ENCODE measurements at places on chromosomes 11 and 22.

- no peak for DNase-seq
These were observed 231.5 kb downstream of the NXPE2 start for GRCh38 chr11:114909866-114910265.

- DNase-seq: no peak
These were observed 91.4 kb downstream of the CSNK2A3 start for GRCh38 chr11:11261629-11262028.

GRCh38 chr22:28779833-28780232 lies 7.3 kb downstream of the CCDC117 start:
- no peak for DNase-seq

DNA sequence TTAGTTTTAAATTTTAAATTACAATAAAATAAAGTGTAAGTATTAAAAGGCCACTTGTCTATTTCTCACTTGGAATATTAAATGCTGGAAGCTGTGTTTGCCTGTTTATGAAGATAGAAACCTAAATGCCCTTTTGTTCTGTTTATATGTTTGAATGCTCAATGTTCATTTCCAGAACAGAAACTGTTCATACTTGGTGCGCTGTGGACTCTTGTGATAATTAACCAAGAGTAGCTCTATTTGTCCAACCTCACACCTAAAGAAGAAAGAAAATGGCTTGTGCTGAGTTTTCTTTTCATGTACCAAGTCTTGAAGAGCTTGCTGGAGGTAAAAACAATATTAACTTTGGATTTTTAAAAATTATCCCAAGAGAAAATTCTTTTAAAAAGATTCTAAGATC lies 5.7 kb downstream of the C11orf54 start:
- DNase-seq: no peak

- no peak for DNase-seq
These were observed 195.1 kb downstream of the TBC1D22A start for GRCh38 chr22:46957521-46957920.

GRCh38 chr11:64372802-64373597 lies 14.0 kb downstream of the RPS6KA4 start:
- DNase-seq: peak; percentile 87

GRCh38 chr11:4063348-4063747 lies 31.3 kb upstream of the RRM1 start:
- no peak for DNase-seq

DNA sequence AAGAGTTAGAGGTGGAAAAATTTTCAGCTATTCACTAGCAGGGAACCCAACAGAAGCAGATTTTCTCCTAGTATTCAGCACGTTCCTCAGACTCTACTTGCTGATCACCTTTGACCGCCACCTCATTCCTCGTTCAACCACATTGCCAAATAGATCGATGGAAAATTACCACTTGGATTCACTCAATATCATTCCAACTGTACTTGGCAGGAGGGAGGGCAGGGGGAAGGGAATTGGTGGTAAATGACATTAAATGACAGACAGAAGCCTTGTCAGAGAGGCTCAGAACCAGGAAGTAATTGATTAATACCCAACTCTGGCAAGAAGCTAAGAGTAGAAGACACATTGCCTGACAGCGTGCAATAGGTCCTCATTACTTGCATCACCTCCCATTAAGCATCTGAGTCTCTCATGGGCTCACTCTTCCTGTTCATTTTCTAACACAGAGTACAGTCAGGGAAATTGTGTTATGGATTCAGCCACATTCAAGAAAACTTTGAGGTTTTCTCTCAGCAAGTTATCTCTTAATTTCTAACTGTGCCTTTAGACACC lies 240.5 kb upstream of the FAT3 start:
- no peak for DNase-seq

DNA sequence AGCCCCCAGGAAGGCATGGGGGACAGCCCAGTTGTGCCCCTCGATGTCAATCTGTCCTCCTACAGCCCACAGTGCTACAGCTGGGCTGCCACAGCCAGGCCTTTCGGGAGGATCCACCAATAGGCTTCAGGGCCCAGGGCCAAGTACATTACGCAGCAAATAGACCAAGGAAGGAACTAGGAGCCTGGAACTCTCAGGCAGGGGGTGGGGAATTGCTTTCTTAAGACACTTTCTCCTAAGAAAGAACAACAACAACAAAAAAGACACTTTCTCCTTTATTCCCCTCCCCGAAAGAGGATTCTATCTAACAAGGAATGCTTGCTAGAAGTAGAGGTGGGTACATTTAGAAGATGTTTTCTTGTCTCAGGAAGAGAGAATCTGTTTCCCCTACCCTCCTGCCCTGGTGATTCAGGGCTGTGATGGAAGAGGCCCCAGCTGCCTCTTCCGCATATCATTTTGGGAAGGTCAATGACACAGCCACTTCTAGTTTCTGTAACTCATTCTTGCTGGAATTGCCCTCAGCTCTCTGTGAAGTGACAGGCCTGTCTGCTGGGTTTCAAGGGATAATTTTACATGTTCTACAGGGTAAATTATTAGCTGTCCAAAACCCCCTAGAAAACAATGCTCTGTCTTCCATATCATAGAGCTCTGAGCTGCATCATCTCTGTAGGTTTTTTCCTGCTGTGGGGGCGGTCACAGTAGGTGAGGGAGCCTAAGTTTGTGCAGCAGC lies 6.0 kb upstream of the MALAT1 start:
- DNase-seq: peak; percentile 87

Data from DMS79 treated with DMSO at 0.1 percent for 48 hours (cell line).